ENCODE measurements at places on chromosomes 5 and 9. TPM values are rescaled to one million over a fixed set of nuclear protein-coding genes. Genes with fewer than 3 reads are reported as not detected.

DNA sequence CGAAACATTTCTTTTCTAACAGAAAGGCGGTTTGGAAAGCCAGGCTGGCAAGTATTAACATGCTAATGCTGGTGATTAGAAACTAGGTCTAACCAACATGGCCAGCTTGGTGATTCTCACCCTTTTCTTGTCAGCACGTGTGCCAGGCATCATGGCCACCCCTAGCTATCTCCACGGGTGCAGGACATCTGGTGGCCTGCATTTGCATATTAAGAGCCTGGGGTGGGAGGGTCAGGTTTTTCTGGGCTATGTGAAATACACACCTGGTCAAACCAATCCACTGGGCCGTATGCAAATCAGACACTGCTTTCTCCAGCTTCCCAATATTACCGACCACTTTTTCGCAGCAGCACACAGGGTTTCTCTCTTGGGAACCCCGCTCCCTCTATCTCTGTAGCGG, 612.1 kb downstream of the PTPRD start:
- DNase-seq, result no peak

DNA sequence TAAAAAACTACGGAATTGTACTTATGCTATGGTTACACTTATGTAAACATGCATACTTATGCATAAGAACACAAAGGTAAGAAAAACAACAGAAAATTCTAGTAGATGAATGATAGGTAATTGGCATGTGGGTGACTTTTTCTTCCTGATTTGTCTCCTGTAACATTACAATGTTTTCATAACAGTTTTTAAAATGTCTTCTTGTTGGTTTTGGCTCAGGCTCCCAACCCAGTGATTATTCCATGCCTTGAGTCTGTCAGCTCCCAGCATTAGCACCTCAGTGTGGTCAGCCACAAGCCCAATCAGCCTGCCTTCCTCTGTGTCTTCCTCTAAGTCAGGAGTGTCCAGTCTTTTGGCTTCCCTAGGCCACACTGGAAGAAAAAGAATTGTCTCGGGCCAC, 7.9 kb upstream of the FOXE1 start:
- DNase-seq, result no peak

Gene SLC34A3
- total RNA-seq, result 0.27 TPM

- DNase-seq, result no peak
These were observed 40.3 kb upstream of the XPA start for GRCh38 chr9:97737429-97737828.

GRCh38 chr9:78296201-78296892, 578 bp upstream of the PSAT1 start:
- DNase-seq, result no peak

- DNase-seq, result peak; percentile 85
These were observed 190.0 kb downstream of the FANCC start for GRCh38 chr9:95127249-95128176.

DNA sequence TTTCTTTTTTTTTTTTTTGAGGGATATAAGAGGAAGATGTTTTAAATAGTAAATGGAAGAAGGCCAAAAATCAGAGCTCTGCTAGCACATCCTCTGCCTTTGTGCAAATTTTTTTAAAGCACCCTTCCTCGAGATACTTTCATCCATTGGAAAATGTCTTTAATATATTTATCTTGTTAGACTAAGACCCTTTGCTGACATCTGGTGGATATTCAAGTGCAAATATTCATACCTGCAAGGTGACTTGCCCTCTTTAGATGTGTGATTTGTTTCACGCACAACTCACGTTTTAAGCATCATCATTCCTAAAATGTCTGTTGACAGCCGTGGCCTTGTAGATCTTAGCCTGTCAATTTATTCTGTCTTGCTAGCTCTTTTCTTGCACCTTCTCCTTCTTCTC, 258.5 kb downstream of the AGTPBP1 start:
- DNase-seq, result no peak

GRCh38 chr5:68529581-68529980, 314.0 kb downstream of the PIK3R1 start:
- DNase-seq, result no peak

Gene TNC
- total RNA-seq, result 5.1 TPM

DNA sequence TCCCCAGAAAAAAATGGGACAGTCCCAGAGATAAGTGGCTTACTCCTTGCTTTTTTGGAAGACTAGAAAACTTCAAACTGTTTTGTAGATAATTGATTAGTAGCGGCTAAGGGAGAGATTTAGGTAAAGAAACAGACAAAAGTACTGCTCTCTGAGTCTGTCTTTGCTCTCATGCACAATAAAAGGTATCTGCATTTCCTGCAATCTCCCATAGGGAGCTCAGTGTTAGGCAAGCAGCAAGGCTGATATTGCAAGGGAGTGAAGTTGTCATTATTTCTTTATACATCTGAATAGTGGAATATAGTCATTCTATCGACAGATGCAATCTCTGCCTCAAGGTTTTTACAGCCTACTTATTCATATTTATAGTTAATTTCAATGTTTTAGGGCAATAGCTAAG, 54.9 kb upstream of the CAMK4 start:
- no peak for DNase-seq

DNA sequence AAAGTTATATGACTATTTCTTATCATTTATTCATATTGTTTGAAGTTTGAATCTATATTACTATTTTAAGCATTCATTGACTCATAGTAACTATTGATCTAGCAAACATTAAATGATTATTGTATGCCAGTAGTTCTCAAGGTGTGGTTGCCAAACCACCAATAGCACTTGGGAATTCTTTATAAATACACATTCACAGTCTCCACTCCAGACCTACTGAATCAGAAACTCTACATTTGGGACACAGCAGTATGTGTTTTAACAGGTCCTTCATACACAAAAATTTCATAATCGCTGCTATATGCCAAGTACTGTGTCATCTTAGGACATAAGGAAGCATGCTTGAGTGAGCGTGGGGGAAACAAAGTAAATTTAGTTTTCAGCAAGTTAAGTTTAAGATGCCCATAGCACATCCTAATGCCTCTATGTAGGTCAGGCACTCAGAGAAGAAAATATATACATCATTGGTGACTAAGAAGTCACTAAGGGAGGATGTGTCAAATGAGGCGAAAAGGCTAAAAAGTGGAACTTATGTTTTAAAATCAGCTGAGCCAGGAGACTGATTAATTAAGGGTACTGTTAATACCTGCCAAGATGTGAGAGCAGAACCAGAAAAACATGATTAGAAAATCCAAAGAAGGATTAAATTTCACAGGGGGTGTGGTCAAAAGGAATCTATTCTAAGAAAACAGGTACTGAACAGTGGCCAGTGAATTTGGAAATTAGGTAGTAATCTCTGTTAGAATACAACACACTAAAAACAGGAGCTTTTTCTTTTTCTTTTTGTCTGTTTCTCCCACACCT, 340.8 kb downstream of the HCN1 start:
- DNase-seq, result no peak

DNA sequence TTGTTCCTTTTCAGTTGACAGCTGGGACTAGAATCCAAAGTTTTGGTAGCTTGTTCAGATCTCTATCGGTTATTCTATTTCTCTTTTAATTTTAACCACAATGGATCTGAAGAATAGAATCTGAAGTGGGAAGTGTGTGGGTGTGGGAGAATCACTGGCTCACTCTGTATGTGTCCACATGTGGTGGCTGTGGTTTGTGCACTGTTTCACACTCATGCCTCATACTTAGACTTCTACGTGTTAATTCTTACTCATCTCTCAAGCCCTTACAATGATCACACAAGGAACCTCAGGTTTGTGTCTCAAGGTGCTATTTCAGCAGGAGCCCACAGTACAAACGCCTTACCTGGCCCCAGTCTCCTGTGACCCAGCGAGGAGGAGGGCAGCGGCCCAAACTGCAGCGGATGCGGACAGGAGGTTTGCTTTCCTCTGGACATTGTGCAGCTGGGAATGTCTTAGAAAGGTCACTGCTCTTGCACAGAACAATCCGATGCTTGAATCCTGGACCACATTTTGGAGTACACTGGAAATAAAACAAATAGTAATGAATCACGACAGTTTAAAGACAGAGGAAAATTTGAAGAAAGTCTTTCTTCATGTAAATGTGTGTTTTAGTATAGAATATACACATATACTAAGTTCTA, 309.1 kb downstream of the ADAMTS6 start:
- DNase-seq, result no peak

DNA sequence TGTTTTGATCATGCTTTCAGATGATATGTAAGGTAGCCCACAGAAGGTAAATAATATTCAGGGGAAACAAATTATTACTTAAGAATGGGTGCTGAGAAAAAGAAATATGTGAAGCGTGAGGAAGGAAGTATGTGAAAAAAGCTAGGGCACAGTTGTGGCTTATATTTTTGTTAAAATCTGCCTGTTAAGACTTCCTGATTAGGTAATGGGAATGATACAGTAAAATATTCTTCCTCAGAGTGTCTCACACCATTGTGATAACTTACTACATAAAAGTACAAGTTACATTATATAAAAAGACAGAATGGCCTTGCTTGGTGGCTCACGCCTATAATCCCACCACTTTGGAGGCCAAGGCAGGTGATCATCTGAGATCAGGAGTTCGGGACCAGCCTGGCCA, 18.7 kb upstream of the PARP8 start:
- DNase-seq, result no peak

GRCh38 chr9:136997830-136998234, 1.5 kb upstream of the CLIC3 start:
- no peak for DNase-seq

Gene ZNF462
- 102 TPM for total RNA-seq

- no peak for DNase-seq
These were observed 10.4 kb downstream of the TRIM14 start for GRCh38 chr9:98108531-98109031.

Gene DRD1
- total RNA-seq, result not detected

Gene ANKDD1B
- 2.8 TPM for total RNA-seq

GRCh38 chr5:125341436-125341835, 595.0 kb upstream of the ZNF608 start:
- no peak for DNase-seq

Gene CACNA1B
- 2.4 TPM for total RNA-seq

Gene SLC1A1
- 3.8 TPM for total RNA-seq

DNA sequence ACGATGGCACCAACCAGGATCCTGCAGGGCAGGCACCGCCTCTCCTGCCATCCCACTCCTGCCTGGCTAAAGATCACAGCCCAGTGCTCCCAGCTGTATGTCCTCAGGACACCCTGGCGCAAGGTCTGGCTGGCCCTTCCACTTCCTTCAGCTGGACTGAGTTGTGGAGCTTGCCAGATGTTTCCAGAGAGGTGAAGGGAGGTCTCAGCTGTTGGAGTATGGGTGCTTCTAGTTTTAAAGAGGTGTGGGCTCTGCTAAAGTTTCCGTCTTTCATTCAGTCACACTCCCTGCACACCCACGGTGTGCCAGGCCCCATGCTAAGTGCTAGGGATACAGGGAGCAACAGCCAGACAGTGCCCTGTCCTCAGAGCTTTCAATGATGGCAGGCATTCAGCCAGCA, 34.1 kb downstream of the C5orf15 start:
- no peak for DNase-seq

Gene DNAJB5
- total RNA-seq, result 15.4 TPM

GRCh38 chr5:67014957-67015400, 181.6 kb downstream of the CD180 start:
- no peak for DNase-seq

Gene PCDHB10
- 5.5 TPM for total RNA-seq

DNA sequence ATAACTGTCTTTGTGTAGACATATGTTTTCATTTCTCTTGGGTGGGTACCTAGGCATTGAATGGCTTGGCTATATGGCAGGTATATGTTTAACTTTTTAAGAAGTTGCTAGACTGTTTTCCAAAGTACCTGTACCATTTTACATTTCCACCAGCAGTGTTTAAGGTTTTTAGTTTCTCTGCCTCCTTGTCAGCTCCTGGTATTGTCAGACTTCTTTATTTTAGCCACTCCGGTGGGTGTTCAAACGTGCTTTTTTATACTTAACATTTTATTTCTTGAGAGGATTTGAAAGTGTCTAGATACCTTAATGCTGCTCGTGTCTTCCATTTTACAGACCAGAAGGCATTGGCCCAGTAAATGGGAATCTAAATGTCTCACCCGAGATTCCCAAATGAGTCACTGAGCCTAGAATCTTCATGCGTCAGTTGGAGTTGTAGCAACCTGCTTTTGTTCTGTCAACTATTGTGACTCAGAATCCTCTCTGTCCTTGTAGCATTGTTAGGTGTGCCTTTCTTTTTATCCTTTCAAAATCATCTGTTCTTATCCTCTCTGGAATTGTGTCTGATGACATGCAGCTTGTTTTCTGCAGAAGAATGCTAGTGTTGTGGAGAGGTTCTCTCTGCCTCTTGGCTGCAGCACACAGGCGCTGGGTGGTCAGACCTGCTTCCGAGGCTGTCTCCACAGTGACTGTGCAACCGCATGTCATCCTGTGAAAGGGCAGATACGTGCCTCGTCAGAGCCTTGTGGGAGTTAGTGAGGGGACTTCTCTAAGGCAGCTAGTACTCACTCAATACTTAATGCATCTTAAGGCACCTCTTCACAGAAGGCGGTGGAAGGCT, 291.8 kb downstream of the AOPEP start:
- no peak for DNase-seq

DNA sequence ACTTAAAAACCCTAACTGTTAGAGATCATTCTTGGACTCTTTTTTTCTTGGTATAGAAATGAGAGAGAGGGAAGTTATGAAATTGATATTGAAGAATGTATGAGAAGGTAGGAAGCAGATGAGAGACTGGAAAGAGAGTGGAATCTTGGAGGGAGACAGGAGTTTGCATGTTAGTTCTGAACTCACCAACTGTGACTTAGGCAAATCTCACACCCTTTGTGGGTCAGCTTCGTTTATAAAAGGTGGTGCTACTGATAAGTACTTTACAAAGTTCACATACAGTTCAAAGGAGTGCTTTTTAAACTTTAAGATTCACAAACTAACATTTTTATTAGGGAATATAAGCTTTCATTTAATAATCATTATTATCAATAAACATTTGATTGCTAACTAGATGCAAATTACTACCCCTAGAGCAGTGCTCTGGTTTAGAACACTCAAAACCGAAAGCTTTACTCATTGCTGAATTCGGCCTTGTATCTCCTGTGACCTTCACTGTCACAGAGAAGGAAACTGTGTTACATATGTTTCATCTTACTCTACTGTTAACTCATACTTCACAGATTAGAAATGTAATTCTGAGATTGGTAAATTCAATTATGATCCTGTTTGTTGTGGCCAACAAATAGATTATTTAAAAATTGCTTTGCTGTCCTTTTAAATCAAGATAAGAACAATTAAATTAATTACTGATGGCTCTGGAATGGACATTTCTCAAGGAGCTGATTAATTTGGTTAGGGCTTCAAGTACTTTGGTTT, 143.2 kb downstream of the RMI1 start:
- DNase-seq, result no peak

Gene NIM1K
- 0.19 TPM for total RNA-seq

- DNase-seq, result no peak
These were observed 12.0 kb upstream of the PHYKPL start for GRCh38 chr5:178244576-178244975.

Data from progenitor cell of endocrine pancreas (in vitro differentiated cells).